ENCODE measurements at places on chromosomes 3 and 15.

GRCh38 chr3:113051787-113052186, 61.0 kb downstream of the GTPBP8 start:
- DNase-seq = no peak

GRCh38 chr3:108114423-108115065, 23.7 kb upstream of the CD47 start:
- no peak for DNase-seq

- DNase-seq = no peak
Observed at GRCh38 chr15:35206060-35206675, 121.1 kb upstream of the NANOGP8 start.

GRCh38 chr3:145383416-145383815, 777.6 kb downstream of the PLOD2 start:
- no peak for DNase-seq

DNA sequence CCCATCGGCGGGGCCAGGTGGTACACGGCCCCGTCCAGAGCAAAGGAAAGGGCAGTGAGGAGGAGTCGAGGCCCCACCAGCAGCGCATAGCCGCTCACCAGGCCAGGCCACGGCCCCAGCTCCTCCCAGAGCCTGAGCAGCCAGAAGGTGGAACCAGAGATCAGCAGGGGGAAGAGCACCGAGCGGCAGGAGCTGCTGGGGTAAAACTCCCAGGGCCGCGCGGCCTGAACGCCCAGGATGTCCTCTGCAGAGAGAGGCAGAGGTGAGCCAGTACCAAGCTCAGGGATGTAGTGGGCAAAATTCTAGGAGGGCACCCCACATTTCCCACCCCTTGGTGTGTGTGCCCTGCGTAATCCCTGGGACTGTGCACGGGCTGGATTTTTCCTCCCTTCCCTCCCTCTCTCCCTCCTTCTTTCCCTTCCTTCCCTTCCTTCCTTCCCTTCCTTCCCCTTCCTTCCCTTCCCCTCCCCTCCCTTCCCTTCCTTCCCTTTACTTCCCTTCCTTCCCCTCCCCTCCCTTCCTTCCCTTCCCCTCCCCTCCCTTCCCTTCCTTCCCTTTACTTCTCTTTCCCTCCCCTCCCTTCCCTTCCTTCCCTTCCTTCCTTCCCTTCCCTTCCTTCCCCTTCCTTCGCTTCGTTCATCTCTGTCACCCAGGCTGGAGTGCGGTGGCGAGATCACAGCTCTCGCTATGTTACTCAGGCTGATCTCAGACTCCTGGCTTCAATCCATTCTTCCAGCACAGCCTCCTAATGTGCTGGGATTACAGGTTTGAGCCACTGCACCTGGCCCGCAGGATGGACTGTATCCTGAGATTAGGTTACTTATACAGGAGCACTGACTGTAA, 6.3 kb upstream of the NCBP2 start:
- DNase-seq = no peak

- no peak for DNase-seq
Observed at GRCh38 chr15:99556011-99556410, 9.8 kb upstream of the MEF2A start.
